Transverse colon (tissue), 4 donors: ENCODE measurements at places on chromosomes 12 and 14.
A peak's percentile ranks its signal among the peaks of the same experiment; 100 is the strongest.

GRCh38 chr12:104877103-104877705, 80.9 kb downstream of the SLC41A2 start:
- DNase-seq = peak; percentile 15

- no peak for DNase-seq
Measured at GRCh38 chr12:114767906-114768722, 84.1 kb upstream of the TBX3 start.

GRCh38 chr12:47190905-47191304, 111.1 kb upstream of the AMIGO2 start:
- DNase-seq = no peak

- no peak for DNase-seq
Measured at GRCh38 chr14:96999654-97000155, 202.5 kb downstream of the VRK1 start.

GRCh38 chr14:68819260-68819691, 26.4 kb upstream of the ZFP36L1 start:
- DNase-seq = peak; percentile 59

DNA sequence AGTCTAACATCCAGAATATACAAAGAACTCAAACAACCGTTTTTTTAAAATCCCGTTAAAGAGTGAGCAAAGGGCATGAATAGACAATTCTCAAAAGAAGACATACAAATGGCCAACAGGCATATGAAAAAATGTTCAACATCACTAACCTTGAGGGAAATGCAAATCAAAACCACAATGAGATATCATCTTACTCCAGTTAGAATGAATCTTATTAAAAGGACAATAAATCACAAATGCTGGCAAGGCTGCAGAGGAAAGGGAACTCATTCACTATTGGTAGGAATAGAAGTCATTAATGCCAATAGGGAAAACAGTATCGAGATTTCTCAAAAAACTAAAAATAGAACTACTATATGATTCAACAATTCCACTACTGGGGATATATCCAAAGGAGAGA, 520.1 kb downstream of the RMST start:
- DNase-seq = no peak

DNA sequence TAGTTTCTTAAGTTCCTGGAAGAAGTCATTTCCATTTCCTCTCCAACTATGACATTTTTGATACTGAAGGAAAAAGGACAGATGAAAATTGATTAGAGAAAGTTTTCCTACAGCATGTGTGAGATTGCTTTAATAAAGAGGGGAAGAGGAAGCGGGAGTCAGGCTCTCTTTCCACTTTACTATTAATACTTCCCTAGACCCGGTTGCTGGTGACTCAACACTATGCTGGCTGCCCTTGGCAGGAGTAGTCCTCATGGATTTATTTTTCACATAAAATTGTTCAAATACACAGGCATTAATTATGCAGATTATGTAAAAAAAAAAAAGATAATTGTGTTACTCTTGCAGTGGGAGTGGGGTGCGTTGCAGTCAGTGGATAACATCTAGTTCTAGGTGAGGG, 293.4 kb downstream of the EGLN3 start:
- DNase-seq = no peak

DNA sequence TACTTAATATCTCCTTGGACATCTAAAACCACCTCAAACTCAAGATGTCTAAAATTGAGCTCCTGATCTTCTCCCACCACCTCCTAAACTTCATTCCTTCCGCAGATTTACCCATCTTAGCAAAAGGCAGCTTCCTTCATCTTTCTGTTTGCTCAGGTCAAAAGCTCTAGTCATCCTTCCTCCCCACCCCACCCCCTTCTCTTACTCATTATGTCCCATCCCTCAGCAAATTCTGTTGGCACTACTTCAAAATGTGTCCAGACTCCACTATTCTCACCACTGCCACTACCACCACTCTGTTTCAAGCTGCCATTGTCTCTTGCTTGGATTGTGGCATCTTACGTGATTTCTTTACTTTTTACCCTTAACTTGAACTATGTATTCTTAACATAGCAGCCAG, 59.2 kb upstream of the ZDHHC17 start:
- no peak for DNase-seq

DNA sequence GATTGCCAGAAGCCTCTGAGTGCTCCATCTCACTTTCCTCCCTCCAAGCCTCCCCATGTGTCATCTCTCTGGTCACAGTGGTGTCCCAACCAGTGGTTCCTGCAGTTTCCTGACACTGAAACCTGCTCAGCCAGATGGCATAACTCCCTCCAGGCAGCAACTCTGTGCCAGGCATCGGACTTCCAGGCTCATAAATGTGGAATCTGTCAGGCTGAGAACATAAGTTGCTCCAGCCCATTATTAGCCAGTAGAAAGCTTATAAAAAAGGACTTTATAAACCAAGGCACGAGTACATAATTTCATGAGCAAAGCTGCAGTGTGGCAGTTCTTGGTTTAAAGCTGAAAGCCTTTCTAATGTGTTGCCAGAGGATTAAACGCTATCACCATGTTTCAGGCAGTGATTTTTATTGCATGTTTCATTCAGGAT, 194.3 kb downstream of the DACT1 start:
- peak; percentile 14 for DNase-seq

DNA sequence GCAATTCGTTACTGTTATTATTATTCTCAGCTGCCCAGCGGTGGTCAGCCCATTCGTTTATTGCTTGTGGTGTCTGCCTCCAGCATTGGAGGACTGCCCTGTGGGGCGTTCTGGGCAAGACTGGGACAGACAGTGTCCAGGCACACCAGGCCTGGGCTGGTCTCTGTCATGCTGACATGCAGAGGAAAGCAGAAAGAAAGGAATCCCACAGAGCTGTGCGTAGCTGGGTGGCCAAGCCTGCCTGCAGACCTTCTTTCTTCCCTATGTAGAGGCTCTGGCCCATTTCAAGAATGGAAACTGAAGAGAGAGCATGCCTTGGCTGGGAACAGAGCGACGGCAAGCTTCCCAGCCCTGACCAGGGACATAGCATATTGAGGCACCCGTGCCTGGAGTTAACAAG, 525.3 kb upstream of the TBX3 start:
- DNase-seq = peak; percentile 16
